ENCODE measurements at places on chromosomes 2 and 18.

GRCh38 chr2:206240327-206240726, 34.1 kb upstream of the ZDBF2 start:
- no peak for DNase-seq

GRCh38 chr2:30984148-30984547, 154.1 kb downstream of the GALNT14 start:
- no peak for DNase-seq

- DNase-seq: no peak
Measured at GRCh38 chr2:200968735-200969134, 5.3 kb upstream of the ORC2 start.

GRCh38 chr18:79662034-79662433, 17.6 kb upstream of the CTDP1 start:
- no peak for DNase-seq
